ENCODE measurements at places on chromosomes 1 and 21. TPM values are rescaled to one million over a fixed set of nuclear protein-coding genes. Genes with fewer than 3 reads are reported as not detected.

- H3K27ac ChIP-seq: no peak overlapping the region
- no peak overlapping the region for H3K4me3 ChIP-seq
- H3K4me1 ChIP-seq: no peaks in the 10 kb centered on the region
- H3K27me3 ChIP-seq: peaks cover 6% of the 10 kb centered on the region
- no peak for DNase-seq
- no peaks in the 10 kb centered on the region for H3K36me3 ChIP-seq
Measured at GRCh38 chr1:25150985-25151495, 81.3 kb downstream of the SYF2 start.

GRCh38 chr21:29477347-29477746, 178.6 kb downstream of the BACH1 start:
- no peak for DNase-seq
- H3K36me3 ChIP-seq: no peaks in the 10 kb centered on the region
- no peak overlapping the region for H3K4me3 ChIP-seq
- no peaks in the 10 kb centered on the region for H3K27me3 ChIP-seq
- H3K27ac ChIP-seq: no peak overlapping the region
- peaks cover 5% of the 10 kb centered on the region for H3K4me1 ChIP-seq

DNA sequence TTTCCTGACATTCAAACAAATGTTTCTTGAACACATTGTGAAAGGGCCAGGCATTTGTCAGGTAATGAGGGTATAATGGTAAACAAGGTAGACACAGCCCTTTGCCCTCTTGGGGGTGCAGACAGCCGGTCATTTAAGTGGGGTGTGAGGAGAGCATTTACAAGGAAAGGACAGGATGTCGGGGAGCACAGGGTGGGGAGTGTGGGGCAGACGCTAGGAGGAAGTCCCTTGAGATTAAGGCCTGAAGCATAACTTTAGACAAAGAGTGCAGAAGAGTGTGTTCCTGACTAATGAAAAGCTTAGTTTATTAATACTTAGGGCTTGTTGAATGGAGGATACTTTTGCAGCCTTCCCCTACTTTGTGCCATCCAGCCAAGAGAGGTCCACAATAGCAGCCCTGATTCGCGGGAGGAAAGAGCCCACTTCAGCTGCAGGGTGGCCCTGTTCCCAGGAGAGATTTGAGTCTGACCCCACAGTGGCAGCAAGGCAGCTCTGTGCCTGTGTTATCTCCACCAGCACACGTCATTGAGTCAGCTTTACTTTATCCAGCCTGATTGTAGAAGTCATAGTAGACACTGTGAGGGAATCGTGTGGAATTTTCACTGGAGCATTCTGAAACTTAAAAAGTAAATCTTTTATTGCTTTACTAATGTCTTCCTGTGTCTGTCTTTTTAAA, 35.1 kb downstream of the MPZL1 start:
- H3K36me3 ChIP-seq: no peaks in the 10 kb centered on the region
- H3K27ac ChIP-seq: peak overlapping the region; percentile 32
- peaks cover 8% of the 10 kb centered on the region for H3K4me1 ChIP-seq
- no peaks in the 10 kb centered on the region for H3K27me3 ChIP-seq

- H3K27me3 ChIP-seq: no peaks in the 10 kb centered on the region
- H3K4me3 ChIP-seq: no peak overlapping the region
- no peaks in the 10 kb centered on the region for H3K4me1 ChIP-seq
- H3K36me3 ChIP-seq: no peaks in the 10 kb centered on the region
- DNase-seq: no peak
Measured at GRCh38 chr1:61904354-61904753, 162.1 kb downstream of the PATJ start.

The OLIG2 gene
- total RNA-seq: not detected

GRCh38 chr1:32784817-32785216, 32.3 kb downstream of the YARS1 start:
- H3K4me3 ChIP-seq: no peak overlapping the region
- H3K36me3 ChIP-seq: peaks cover 53% of the 10 kb centered on the region
- no peak overlapping the region for H3K27ac ChIP-seq
- DNase-seq: no peak
- H3K4me1 ChIP-seq: no peaks in the 10 kb centered on the region
- no peaks in the 10 kb centered on the region for H3K27me3 ChIP-seq

The JAM2 gene
- total RNA-seq: 1.4 TPM

The FAM163A gene
- not detected for total RNA-seq

The XCL1 gene
- 258 TPM for total RNA-seq

- H3K27ac ChIP-seq: no peak overlapping the region
- H3K36me3 ChIP-seq: no peaks in the 10 kb centered on the region
- peaks cover 6% of the 10 kb centered on the region for H3K27me3 ChIP-seq
- H3K4me3 ChIP-seq: no peak overlapping the region
- no peak for DNase-seq
Measured at GRCh38 chr1:205324781-205325180, 3.2 kb upstream of the NUAK2 start.

The DNAJC11 gene
- total RNA-seq: 80.4 TPM

The PTCH2 gene
- total RNA-seq: 1.1 TPM

The KANK4 gene
- not detected for total RNA-seq

Data from CD8-positive, alpha-beta memory T cell (primary cell).